ENCODE measurements at places on chromosomes 7 and 10.

DNA sequence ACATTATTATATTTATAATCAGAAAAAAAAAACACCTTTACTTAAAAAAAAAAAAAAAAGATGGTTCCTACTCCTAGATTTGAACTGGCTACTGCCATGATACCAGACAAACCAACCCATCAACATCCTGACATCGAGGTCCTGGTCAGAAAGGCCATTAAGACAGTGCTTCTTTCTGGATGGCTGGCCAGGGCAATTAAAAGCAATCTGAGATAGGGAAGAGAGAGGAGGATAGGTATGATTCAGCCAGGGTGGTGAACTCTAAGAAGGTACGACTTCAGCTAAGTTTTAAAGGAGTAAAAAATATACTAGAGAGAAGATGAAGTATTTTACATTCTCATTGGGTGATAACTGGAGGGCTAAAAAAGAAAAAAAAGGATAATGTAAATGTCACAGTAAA lies 139.0 kb downstream of the DOCK4 start:
- DNase-seq, result no peak

GRCh38 chr10:98513704-98514103 lies 67.0 kb upstream of the HPS1 start:
- DNase-seq, result no peak

DNA sequence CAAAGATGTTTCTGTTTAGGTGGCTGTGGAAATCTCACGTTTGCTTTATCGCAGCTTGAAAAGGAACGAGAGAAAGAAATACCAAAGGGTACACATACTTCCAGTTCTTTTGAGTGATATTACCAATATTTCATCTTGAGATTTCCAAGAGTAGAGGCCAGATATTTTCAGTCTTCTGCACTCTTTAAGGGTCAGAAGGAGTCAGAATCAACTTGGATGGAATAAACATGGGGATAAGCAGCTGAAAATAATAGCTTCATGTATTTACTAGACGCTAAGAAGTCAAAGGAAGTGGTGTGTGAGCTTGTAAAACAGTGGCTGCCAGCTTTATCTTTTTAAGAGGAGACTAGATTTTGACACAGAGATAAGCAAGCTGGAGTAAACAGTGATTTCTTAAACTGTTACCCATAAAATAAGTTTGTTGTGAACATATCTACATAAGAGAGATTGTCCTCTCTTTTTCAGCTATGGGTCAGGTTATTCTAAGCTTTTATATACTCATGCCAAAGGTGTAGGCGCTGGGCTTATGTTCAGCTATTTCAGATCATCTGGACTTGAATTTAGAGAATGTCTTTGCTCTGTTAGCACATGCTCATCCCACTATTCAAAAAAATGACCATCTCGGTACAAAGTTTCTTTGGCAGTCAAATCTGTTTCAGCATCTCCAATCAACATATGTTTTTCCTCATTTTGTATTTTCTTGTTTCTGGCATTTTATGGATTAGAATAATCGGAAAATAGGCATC lies 170.8 kb upstream of the TCF7L2 start:
- DNase-seq, result no peak

DNA sequence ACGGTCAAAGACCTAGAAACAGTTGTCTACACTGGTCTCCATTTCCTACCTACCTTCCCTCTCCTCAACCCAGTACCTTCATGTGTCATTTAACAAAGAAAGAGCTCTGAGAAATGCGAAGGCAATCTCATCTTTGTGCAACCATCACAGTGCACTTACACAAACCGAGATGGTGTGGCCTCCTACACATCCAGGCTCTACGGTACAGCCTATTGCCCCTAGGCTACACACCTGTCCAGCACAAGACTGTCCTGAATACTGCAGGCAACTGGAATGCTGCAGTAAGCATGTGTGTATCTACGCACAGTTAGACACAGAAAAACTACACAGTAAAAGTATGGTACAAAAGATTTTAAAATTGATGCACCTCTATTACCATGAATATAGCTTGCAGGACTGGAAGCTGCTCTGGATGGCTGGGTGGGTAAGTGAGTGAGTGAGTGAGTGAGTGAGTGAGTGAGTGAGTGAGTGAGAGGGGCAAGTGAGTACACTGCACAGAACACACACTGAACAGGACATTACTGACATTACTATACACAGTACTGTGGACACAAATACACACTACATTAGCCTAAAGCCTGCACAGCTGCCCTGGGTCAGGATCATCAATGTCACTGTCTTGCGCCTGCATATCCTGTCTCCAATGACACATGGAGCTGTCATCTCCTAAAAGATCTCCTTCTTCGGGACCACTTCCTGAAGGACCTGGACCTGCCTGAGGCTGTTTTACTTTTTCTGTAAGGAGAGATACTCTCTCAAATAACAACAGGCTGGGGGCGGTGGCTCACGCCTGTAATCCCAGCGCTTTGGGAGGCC lies 18.5 kb downstream of the ITGB1 start:
- no peak for DNase-seq

GRCh38 chr7:55427800-55428199 lies 62.7 kb downstream of the LANCL2 start:
- DNase-seq, result no peak

GRCh38 chr7:21967598-21968003 lies 21.9 kb upstream of the CDCA7L start:
- DNase-seq, result no peak

DNA sequence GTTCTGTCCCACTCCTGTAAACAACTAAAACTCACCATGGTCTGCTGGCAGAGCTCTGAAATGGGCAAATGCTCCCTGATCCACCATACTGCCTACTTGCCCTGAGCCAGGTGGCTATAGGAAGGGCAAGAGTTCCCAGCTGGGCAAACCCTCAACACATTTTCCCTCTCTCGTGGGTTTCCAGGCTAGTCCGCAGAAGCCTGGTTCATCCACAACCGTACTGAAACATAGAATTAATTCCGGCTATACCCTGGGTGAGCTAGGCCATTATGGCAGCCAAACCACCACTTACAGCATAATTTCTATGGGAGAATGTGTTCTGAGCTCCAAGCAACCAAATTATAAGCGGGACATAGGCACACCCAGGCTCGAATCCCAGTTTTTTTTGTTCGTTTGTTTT lies 20.1 kb upstream of the DDIT4 start:
- DNase-seq, result no peak

DNA sequence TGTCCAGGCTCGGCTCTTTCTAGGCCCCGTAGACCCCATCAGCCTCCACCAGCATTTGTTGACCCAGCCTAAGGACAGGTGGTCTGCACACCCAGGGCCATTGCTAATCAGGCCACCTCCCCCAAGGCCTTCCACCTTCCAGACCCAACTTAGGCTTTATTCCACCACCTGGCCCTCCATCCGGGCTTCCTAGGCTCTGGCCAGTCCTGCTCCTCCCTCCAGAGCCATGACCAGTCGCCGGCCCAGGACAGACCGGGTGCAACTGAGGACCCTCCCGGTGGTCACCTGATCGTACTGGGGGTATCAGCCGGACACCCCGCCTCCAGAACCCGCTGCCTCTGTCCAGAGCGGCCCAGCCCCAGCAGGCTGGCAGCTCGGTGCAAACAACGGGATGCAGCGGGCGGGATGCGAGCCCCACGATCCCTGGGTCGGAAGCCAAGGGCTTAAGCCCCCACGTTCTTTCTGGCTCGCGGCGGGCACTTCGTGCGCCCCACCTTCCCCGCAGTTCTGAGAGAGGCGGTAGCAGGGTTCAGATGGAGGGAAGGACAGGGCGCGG lies 545 bp downstream of the NACAD start:
- DNase-seq, result no peak

GRCh38 chr7:15557186-15557585 lies 4.6 kb downstream of the AGMO start:
- no peak for DNase-seq

- DNase-seq, result no peak
Measured at GRCh38 chr10:117468665-117469064, 73.9 kb upstream of the EMX2 start.

DNA sequence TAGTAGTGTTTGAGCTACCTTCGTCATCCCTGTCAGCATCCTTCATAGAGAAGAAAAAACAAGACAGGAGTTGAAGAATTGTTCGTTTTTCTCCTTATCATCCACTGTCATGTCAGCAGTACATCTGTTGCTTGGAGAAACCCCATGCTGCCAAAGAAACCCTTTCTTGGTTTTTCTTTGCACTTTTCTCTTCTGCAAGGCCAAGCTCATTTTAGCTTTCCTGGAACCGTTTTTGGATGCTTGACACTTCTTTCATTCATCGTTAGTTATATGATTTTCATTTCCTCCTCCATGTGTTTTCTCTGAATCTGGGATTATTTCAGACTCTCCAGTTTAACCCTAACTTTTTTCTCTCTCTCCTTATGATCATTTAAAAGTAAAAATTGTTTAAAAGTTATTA lies 58.9 kb downstream of the MMRN2 start:
- no peak for DNase-seq

- no peak for DNase-seq
Measured at GRCh38 chr7:117269417-117269816, 53.4 kb downstream of the WNT2 start.

DNA sequence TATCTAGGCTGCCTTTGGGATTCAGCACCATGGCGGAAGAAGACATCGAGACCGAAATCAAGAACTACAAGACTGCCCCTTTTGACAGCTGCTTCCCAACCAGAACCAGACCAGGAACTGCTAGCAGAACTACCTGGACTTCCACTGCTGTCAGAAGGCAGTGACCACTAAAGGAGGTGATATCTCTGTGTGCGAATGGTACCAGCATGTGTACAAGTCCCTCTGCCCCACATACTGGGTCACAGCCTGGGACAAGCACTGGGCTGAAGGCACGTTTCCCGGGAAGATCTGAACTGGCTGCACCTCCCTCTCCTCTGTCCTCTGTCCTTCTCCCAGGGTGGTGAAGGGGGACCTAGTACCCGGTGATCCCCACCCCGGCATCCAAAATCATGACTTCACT lies 25.6 kb upstream of the PDIA4 start:
- no peak for DNase-seq

DNA sequence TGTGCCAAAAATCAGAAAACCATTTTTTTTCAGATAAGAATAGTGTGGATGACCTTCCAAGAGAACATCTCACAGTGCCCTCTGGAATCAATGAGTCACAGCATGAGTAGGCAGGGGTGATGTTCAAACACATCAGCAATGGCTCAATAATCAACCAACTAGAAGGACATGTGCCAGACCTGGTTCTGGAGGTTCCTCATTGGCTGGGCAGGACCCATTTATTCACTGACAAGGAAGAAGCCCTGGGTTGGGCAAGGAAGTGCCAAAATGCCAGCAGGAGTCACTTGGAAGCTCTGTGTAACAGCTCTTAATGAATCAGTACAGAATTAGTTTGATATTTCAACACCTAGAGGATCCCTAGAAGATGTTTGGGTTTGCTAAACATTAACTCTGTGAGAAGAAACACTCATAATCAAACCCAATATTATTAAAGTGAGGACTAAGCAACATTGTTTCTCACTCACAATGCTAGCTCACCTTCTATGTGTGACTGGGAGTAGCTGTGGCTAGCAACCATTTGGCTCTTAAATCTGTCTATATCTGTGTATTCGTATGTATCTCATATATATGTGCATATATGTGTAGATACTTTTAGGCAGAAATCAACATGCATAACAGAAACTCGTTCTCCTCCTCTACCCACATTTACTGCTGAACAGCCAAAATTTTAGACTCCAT lies 72.3 kb upstream of the APBB1IP start:
- no peak for DNase-seq

DNA sequence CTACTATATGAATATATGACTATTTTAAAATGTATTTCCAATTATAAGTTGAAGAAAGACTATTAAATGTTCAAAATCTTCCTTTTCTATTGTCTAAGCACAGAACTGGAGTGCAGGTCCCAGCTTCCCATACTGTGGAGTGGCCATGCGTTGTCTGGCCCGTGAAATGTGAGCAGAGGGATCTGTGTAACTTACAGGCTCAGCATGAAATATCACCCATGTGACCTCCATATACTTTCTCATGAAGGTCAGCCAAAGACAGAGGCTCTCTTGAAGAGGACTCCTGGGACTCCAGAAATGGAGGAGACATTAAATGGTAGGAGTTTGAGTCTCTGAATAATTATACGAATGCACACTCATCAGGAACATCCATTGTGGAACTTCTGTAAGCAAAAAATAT lies 92.4 kb upstream of the CAV2 start:
- DNase-seq, result no peak

- no peak for DNase-seq
Measured at GRCh38 chr10:21078410-21079329, 181.6 kb upstream of the NEBL start.

DNA sequence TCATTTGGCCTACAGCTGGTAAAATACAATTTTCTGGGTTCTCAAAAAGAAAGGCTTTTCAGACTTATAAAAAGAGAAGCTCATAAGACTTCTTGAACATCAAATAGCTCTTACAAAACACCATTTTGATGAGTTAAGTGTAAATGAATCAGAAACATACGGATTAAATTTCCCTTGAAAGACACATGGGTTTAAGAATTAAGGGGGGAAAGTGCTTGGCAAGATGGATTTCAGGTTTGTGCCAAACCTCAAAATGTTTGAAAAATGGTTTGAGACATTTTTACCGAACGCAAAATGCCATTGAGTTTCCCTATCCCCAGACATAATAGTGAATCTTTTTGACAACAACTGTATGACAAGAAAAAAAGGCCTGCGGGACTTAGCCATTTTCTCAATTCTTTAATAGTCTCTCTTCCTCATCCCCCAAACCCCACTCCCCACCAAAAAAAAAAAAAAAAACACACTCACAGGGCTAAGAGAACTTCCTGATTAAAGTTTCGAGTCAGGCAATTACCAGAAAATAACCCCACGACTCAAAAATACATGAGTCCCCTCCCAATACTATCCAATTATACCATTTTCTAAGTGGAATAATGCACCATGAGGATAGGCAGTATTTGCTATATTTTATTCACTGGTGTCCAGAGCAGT lies 260.1 kb downstream of the TRIL start:
- no peak for DNase-seq

DNA sequence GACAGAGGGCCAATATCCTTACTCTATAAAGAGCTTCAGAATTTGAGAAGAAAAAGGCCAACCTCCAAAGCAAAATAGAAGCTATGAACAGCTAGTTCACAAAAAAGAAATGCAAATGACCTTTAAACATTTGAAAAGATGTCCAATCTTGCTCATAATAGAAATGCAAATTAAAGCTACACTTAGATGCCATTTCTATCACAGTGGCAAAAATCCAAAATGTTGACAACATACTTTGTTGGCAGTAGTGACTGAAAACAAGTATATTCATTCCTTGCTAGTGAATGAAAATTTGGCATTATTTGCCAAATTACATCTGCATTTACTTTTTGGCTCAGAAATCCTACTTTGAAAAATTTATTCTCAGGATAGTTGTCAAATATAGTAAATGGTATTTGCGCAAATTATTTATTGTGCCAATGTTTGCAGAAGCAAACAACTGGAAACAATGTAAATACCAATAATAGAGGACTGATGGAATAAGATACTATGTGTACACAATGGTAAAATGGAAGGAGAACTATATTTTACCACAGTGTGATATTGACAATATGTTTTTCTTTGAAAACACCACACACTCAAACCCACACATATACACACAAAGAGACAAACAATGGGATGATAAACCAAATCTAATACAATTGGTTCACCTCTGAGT lies 9.4 kb downstream of the TMEM106B start:
- DNase-seq, result no peak

- no peak for DNase-seq
Measured at GRCh38 chr7:135493362-135493761, 16.5 kb downstream of the CNOT4 start.

All from stimulated activated CD4-positive, alpha-beta T cell treated with anti-CD3 and anti-CD28 coated beads, Interleukin-15, amount 100 ng/mL, for 1 hour (primary cell).